ENCODE measurements at places on chromosomes 3 and 15.
A peak's percentile ranks its signal among the peaks of the same experiment; 100 is the strongest.

DNA sequence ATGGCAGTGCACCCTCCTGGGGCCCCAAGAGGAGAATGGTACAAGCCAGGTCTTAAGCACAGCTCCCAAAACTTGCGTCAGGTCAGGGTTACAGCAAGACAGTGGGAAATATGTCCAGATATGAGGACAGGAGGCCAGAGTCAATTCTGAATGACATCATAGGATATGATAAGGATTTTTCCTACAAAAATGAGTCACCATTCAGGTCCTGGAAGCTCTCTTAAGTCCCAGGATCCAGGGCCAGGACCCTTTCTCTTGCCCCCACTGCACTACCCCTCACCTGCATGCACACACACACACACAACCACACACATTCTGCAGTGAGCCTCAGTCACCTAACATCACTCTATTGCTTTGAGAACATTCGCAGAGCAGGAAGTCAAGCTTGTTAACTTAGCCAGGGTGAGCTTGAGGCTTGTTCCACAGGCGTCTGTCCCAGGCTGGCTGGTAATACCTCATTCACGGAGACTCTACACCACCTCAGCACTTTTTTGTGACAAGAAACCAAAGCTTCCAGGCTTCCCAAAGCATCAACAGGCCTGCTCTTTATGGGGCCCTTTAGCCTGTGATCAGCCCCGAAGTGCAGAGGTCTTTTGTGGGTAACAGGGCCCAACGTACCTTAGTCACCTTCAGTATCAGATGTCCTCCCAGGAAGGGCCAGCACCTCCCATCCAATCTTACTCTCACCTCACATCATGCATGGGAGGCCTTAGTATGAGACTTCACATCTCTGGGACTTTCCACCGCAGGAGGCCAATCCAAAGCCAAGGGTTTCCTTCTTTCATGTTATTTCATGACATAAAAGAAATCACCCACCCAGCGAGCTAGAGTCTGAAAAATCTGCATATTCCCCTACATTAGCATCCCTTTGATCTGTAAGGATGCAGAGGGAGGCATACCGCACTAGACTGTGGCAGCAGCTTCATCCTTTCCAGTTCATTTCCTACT, 74.0 kb upstream of the LIPC start:
- DNase-seq, result peak; percentile 86

GRCh38 chr15:88993662-88994061, 80.5 kb upstream of the MFGE8 start:
- DNase-seq, result no peak

DNA sequence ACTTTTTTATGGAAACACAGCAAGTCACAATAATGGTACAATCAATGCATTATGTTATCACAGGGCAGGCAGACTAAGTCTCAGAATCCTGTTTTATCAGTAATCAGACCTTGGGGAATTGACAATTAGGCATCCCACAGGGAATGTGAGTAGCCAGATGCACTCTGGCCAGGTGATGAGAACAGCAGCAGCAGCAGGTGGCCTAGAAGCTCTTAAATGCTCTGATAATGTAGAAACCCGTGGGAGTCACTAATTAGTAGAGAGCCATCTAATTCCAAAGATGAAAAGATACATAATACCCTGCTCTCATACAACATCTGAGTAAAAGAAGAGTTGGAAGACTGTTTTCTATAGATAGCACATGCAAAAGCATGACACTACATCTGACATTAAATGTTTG, 12.6 kb downstream of the CEP152 start:
- DNase-seq, result no peak

DNA sequence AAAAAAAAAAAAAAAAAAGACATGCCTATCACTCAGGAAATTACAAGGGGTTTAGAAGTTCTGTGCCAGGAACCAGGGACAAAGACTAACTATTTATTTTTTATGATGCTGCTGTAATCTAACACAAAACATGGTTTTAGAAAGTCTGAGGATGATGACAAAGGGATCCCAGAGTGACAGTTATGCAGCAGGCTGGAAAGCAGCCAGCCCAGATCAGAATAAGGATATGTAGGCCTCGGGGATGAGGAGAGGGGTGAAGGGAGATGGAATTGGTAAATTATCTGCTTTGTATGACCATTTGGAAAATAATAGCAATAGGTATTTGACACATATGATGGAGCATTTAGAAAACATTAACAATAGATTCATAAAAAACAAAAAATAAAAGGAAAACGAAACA, 34.1 kb upstream of the NMD3 start:
- DNase-seq, result no peak

GRCh38 chr3:132635052-132635451, 24.6 kb downstream of the ACAD11 start:
- DNase-seq, result no peak

GRCh38 chr3:54237788-54238502, 115.6 kb downstream of the CACNA2D3 start:
- DNase-seq, result no peak

DNA sequence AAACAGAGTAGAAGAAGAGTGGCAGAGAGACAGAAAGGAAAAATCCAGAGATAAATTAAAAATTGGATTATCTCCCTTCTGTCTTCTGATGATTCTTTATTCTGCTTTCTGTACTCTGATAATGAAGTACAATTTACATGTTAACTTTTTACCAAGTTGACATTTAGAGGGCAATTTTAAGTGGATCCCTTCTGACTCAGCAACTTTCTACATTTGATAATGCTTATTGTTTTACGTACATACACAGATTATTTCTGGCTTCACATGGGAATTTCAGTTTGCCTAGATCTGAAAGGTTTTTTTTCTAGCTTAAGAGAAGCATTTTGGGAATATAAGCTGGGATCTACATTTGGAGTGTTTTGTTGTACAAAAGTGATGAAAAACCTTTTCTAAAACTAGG, 491.3 kb downstream of the OTOL1 start:
- no peak for DNase-seq

DNA sequence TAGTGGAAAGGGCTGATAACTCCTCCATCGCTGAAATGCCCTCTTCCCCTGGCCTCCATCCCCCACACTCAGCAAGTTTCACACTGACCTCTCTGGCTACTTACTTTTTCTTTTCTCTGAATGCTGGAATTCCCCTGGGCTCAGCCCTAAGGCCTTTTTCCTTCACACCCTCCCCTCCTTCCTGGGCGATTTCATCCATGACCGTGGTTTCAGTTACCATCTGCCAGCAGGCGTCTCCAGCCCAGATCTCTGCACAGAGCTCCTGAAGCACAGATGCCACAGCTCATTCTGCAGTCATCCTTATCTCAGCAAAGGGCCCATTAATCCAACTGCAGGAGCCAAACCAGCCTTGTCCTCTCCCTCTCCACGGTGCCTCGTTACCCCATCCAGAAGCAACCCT, 114.0 kb downstream of the RFTN1 start:
- no peak for DNase-seq

GRCh38 chr3:78645628-78646310, 1122.0 kb downstream of the ROBO1 start:
- no peak for DNase-seq

DNA sequence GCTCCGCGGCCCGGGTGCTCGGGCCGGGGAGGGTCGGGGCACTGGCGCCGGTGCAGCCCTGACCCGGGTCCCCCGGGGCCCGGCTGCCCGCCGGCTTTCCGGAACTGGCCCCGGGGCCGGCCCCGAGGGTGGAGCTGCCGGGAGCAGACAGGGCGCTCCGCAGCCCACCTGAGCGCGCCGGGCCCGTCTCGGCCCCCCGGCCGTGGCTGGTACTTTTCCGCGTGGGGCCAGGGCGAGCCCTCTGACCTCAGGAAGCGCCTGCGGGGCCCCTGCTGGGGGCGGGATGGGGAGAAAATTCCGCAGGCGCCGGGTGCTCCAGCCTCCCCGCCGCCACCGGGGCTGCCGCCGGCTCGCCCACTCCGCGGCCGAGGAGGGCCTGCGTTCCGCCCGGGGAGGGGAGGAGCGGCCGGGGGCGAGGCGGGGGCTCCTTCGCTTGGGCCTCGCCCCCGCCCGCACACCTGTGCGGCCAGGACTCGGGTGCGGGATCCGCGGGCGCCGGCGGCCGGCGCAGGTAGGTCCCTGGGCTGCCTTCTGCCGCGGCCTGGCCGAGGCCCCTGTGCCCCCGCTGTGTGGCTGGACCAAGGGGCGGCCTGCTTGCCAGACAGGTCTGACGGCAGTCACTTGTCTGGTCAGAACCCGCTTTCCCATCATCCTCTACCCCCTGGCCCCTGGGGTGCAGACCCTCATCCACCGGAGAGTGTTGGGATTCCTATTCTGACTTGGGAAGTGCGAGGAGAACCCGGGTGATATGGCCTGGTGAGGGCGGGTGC, 3.5 kb downstream of the FURIN start:
- peak; percentile 38 for DNase-seq

- DNase-seq, result no peak
Observed at GRCh38 chr15:88606070-88606794, 14.9 kb upstream of the AEN start.

DNA sequence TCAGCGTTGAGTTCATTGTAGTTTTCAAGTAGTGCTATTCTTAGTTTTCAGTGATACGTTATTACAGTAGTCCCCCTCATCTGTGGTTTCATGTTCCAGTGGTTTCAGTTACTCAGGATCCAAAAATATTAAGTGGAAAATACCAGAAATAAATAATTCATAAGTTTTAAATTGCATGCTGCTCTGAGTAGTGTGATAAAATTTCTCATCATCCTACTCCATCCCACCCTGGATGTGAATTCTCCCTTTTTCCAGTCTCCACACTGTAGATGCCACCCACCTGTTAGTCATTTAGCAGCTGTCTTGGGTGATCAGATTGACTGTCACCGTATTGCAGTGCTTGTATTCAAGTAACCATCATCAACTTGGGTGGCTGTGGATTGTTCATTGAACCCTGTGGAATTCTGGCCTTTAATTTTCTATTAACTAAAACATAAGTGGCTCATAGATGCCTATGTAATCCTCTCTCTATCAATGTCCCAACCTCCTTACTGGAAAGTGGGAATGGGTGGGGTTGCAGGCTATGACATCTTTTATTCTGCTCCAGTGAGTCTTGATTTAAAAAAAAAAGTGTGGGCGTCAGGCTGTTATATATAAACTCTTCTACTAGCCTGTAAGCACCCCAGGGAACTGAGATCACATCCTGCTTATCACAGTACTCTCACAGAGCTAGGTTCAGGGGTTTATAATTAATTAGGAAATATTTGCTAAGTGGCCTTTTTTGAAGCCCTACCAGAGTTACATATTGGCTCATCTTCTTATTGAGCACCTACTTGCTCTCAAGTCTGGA, 97.5 kb downstream of the CFAP20DC start:
- DNase-seq, result no peak

GRCh38 chr3:151462991-151463390, 2.1 kb upstream of the IGSF10 start:
- DNase-seq, result no peak

GRCh38 chr3:77370413-77370812, 330.5 kb downstream of the ROBO2 start:
- no peak for DNase-seq

DNA sequence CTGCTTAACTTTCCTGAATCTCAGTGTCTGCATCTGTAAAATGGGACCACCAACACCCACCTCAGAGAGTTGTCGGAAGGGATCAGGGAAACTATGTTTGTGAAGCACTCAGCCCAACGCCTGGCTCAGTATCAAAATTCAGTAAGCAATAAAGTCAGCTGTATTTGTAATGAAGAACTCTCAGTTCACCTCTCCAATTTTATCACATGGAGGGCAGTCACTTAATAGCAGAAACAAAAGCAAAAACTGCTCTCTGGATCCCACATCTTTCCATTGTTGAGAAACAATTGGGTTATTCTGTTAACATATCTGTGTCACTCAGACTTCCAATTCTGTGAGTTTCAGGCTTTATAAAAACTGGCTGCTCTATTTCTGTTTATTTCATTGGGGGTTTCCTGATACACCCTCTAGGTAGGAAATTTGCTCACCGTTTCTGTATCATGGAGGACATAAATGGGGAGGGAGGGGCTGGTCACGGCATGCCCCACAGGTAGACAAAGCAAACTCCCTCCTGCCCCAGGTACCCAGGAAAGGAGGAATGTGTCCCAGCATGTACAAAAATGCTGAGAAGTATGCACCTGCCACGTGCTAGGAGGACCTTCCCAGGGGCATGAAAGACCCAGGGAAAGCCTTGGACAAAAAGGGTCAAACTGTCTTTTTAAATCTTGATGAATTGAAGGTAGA, 81.4 kb upstream of the LMOD3 start:
- DNase-seq, result no peak

DNA sequence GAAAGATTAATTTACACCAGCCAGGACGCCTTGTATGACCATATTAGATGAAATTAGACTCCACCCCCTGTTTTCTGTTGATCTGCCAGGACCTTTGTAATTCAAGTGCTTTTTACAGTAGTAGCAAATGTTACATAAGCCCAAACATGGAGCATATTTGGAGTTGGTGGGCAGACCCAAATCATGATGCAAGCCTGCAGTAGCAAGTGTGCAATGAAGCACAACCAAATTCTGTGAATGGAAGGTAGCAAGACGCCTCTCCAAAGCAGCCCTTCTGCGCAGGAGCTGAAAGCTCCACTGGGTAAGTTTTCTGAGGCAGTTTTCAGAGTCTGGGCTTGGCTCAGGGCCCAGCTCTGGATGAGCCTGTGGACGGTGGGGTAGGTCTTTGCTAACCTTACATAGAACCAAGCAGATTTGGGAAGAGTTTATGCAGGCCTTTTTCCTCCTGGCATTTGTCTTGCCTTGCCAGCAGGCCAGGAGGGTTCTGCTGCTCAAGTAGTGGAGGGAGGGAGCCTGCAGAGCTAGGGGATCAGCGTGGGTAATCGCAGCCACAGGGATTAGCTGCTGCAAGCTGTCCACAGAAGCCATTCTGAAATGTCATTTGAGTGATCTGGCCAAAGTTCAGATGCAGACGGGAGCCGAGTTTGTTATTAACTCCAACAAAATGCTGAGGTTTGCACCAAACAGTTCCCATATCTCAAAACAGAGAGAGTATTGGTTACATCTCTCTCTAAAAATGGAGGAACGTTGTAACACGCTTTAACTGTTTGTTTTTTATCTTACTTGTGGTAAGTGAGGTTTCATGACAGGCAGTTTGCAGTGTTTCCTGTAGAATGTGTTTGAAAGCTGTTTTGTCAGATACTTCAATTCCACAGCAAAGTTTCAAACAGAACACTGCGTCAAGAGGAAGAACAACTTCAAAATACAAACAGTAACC, 55.4 kb downstream of the PSMD6 start:
- peak; percentile 48 for DNase-seq

DNA sequence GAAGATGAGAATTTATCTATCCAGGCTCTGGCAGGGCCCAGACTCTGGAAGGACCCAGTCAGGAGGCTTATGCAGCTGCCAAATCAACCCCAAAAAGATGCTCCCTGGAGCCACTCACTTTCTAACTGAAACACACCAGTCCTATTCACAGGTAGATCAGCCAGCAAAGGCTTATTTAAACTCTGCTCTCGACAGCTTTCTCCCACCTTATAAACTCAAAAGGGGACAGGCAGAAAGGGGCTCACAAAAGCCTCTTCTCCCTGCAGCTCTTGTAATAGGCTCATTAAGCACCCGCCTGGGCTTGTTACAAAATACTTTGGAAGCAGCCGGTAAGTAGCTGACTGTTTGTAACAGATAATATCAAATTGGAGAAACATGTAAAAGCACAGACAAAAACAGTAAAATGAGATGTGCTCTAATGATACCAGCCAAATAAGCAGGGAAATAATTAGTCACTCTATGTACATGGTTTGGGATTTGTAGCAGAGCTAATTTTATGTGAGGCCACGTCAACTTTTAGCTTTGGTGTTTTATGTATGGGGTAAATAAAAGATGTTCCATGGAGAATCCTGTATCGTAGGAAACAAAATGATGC, 213.8 kb downstream of the NR2F2 start:
- no peak for DNase-seq

GRCh38 chr3:128786434-128787020, 60.5 kb downstream of the RAB7A start:
- no peak for DNase-seq
